ENCODE measurements at places on chromosomes 7 and 10.
A peak's percentile ranks its signal among the peaks of the same experiment; 100 is the strongest.

DNA sequence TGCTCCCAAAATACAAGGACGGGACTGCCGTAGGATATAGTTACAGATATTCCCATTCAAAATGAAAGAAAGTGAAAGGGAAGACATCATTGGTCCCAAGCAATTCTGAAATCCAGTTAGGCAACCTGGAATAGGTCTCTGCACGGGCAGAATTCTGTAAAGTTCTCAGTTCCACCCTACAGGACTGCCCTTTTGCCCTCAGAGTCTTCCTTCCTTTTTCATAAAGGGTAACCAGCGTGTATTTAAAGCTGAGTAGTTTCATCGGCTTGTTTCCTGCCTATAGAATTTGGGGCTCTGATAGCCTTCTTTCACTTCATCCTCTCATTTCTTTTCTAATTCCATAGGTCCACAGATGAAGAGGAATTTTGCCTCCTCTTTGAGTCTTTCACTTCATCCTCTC lies 20.0 kb downstream of the COPG2 start:
- DNase-seq: no peak

- DNase-seq: no peak
These were observed 120.8 kb upstream of the CDCA7L start for GRCh38 chr7:22066522-22066921.

GRCh38 chr7:27101171-27101956 lies 1.1 kb downstream of the HOXA2 start:
- no peak for DNase-seq

- no peak for DNase-seq
These were observed 62.8 kb downstream of the PPP1R3A start for GRCh38 chr7:113856010-113856409.

DNA sequence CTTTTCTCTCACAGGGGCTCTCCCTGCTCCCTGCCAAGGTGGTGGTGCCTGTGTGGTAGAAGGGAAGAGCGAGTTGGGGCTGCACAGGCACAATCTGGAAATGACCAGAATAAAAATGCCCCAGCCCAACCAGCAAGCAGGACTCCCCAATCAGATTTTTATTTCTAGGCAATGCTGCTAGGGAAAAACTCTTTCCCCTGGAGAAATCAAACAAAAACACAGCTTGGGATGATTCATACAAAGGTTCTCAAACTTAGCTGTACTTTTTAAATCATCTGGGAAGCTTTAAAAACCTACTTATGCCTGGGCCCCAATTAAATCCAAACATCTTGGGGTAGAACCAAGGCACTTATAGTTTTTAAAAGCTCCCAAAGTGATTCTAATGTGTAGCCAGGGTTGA lies 243.2 kb downstream of the HTR7 start:
- DNase-seq: no peak

DNA sequence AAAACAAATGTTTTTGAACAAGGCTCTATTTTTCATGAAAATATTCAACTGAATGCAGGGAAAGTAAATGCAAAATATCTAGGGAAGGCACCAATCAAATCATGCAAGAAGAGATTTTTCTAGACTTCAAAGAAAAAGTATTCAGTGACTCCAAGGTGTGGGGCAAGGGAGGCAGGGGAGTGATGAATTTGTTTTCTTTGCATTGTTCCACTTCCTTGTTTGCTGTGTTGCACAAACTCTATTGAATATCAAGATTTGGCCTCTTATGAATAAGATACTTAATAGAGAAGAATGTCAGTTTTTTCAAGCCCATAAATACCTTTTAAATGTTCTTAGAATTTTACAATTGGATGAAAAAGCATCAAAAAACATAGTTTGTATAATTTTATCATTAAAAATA lies 26.4 kb downstream of the STEAP1 start:
- DNase-seq: no peak

GRCh38 chr7:34022626-34023025 lies 117.3 kb downstream of the BMPER start:
- DNase-seq: no peak

DNA sequence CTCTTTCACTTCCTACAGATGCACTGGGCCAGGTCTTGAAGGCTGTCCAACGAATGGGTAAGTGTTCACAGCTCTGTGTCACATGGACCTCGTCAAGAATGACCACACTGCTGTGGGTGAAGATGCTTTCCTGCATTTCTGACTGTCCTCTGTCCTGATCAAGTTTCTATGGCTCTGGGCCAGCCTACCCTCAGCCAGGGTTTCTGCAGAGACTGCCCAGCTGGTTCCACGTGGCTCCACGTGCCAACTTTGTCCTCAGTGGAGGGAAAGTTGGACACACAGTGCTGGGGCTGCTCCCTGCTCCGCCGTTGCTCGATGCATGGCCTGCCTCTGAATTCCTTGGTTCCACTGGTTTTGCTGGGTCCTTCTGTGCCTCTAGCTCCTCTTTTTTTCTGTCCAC lies 152.3 kb downstream of the EGFR start:
- DNase-seq: peak; percentile 45

DNA sequence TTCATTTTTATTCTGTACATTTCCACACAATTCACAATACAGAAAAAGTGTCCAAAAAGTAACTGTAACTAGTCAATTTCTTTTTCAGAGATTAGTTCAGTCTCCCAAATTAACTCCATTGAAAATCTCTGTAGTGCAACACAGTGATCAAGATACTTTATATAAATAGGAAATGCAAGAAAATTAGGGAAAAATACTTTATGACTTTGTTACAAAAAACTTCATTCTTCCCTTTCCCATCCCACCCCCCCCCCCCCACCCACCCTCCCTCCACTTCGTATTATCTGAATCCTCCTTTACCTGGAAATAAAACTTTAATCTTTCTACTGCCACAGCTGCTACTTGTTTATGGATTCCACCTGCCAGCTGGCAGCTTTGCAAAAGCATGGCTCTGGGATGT lies 37.5 kb upstream of the PTN start:
- DNase-seq: no peak

- no peak for DNase-seq
These were observed 18.8 kb downstream of the TMEM196 start for GRCh38 chr7:19754521-19755116.

- DNase-seq: no peak
These were observed 157.3 kb upstream of the ADCY1 start for GRCh38 chr7:45416846-45417245.

GRCh38 chr7:11458736-11459483 lies 373.1 kb downstream of the THSD7A start:
- DNase-seq: no peak

GRCh38 chr10:97412891-97413304 lies 11.8 kb upstream of the RRP12 start:
- no peak for DNase-seq

GRCh38 chr10:26802527-26802926 lies 58.2 kb downstream of the ABI1 start:
- DNase-seq: no peak

DNA sequence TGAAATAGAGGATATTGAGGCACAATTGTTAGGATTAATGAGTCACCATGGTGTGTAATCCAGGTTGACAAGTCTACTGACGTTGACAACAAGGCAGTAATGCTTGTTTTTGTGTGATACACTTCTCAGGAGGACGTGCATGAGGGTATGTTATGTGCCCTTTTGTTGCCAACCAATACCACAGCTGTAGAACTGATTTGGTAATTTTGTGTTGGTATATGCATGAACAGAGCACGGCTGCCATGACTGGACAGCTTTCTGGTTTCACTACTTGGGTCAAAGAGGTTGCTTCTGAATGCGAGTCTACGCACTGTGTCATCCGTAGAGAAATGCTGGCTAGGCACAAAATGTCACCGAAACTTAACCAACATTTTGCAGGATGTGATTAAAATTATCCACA lies 32.9 kb downstream of the PHTF2 start:
- DNase-seq: no peak

DNA sequence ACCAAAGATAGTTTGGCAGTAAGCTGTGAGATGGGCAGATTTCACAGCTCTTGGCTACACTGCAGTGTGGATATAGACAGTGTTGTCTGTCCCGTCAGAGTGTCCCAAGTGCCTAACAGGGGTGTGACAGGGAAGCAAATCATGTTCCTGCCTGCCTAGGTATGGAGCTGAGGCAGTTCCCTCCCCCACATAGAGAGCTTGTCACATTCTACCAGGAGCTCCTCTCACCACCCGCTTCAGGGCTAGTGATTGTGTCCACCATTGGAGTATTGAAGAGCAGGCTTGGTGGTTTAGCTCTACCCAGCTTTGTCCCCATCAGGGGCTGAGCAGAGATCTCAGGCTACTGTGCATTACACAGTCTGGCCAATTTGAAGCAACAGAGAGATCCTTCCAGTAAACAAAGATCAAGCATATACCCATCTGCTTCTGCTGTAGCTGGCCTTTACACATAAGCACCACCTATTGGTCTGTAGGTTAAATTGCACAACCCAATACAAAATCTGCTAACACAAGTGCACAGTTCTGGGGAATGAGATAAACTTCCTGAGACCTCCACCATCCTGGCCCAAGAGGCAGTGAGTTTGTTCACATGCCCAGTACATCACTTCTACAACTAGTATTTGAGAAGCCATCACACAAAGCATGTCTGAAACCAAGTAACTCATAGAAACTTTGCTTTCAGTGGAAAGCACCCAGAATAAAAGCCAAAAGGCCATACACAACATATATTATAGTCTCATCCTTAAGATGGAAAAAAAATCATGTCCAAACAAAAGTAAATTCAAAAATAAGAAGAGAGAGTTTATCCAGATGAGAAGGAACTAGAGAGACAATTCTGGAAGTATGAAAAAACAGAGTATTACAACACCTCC lies 67.3 kb downstream of the GLCCI1 start:
- DNase-seq: no peak

DNA sequence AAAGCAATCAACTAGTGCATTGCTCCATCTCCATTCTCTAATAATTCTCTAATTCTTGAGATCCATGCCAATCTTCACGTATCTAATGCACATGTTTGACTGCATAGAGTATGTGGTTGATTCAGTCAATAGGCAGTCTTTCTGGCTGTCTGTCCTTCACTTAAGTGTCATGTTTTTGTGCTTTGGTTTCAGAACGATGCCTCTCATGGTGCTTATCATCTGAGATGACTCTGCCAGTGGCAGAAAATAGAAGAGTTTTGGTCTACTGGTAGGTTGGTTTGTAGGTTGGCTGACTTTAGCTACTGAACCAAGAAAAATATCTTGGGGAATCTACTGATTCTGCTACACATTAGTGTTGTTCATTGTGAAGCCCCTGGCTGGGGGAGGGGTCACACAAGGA lies 364.2 kb downstream of the SFMBT2 start:
- DNase-seq: no peak

DNA sequence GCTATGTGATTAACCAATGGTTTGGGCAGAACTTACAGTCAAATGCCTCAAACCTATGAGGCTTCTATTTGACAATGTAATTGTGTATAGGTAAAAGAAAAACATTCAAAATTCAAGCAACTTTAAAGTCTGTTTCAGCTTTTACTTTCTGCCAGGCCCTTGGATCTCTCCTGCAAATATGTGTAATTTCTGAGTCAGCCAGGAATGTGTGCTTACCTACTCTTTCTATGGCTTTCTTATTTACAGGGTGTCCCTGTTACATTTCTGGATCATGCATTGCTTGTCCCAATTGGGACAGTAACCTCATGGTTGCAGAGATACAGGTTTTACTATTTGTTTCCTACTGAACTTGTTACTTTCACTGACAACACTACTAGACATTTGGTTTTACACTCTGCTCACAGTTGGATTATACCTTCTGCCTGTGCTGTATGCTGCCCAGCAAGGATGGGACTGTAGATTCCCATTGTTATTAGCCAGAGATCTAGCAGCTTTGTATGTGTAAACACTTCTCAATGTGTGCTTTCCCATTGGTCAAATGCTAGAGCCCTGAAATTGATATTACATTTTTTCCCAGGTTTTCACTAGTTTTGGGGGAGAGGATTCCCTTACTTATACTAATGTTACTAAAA lies 355.3 kb downstream of the ARL4A start:
- no peak for DNase-seq

DNA sequence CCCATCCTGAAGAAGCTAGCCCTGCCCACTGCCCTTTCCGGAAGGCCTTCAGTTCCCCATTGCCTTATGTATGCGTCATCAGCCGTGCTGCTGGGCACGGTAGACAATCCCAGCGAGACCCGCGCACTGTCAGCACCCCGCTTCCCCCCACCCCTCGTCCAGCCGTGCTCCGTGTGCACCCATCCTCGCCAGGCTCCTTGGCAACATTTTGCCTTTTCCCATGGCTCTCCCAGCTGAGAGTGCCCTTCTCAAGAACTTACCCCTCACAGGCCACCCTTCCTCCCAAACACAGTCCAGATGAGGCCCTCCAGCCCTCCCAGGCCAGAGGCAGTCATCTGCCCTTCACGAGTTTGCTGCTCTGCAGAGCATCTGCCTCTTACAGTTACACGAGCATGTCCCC lies 633.8 kb upstream of the FOXK1 start:
- DNase-seq: no peak

DNA sequence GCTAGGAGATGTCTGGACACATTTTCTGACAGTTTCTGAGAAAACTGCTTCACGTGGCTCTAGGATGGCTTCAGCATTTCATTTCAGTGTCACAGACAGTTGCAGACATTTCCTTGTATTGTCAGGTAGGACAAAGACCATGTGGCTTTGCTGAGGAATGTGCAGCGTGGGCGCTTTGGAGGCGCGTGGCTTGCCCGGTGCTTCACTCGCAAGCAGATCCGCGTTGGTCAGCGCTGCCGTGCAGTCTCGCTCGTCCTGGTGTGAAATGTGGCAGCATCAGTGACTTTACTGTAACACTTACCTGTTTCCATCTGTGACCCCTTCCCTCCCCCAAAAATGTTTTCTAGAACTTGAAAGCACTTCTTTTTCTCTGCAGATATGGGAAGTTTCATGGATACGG lies 340.5 kb downstream of the SDK1 start:
- DNase-seq: no peak

DNA sequence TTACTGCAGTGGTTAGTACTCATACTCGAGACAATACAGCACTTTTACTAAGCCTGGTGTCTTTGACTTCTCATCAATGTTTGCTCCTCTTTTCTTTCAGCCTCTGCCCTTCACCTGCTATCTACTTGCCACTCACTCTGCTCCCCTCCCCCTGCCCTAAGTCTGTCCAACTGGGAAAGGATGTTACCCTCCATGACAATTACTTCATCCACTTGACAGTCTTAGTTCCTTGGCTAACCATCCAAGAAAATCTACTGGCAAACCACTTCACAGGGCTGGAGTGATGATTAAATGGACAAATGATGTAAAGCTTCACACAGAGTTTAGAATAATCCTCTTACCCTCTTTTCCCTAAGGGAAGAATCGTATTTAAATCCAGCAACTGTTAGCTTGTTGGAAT lies 8.2 kb upstream of the DLD start:
- DNase-seq: no peak

- peak; percentile 78 for DNase-seq
These were observed 975 bp upstream of the USP54 start for GRCh38 chr10:73591935-73592699.

GRCh38 chr7:147569116-147569913 lies 1021.3 kb upstream of the C7orf33 start:
- no peak for DNase-seq
